NCI-H1694 (cell line): ENCODE measurements at places on chromosomes 5 and 9.
A peak's percentile ranks its signal among the peaks of the same experiment; 100 is the strongest.

- DNase-seq = no peak
Observed at GRCh38 chr5:97355775-97356174, 172.7 kb upstream of the RIOK2 start.

DNA sequence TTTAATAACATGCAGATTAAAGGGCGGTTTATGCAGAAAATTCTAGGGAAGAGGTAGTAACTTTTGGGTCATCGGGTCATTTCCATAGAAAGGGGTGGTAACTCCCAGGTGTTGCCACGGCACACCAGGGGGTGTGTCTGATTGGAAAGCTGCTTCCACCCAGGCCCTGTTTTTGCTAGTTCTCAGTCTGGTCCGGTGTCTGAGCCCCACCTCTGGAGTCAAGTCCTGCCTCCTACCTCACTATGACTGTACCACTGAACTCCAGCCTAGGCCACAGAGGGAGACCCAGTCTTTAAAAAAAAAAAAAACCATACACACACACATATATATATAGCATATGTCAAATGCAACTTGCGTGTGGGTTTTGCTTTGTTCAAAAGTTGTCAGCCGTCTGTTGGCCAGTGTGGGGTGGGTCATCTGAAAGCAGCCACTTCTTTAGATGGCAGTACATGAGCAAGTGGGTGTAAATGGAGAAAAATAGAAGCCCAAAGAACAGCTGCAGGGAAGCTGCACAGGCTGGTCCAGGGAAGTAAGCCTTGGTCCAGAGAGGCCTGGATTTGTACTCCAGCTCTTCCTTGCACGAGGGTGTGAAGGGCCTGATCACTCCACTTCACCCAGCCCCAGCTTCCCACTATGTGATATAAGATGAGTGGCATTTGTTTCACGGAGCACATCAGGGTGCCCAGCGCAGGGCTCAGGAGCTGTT lies 110.7 kb upstream of the SPRY4 start:
- DNase-seq = no peak

GRCh38 chr5:175479125-175479881 lies 943 bp downstream of the SFXN1 start:
- no peak for DNase-seq

GRCh38 chr9:81162361-81162760 lies 527.0 kb downstream of the TLE1 start:
- no peak for DNase-seq

DNA sequence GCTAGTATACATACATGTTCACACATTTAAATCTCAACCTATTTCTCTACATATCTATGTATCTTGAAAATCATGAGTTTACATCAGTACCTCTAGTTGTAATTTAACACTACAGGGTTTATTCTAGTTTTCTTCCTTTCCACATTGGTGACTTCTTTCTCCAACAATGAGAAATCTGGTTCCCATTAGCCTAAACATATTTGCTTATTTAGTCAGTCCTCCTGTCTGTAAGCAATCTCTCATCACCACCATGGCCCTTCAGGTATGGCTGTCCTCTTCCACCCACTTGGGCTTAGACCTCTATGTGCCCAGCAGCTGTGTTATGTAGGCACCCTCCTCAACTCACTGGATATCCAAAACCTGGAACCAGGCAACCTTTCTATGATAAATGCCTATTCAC lies 8.0 kb upstream of the SPATA31D1 start:
- no peak for DNase-seq

DNA sequence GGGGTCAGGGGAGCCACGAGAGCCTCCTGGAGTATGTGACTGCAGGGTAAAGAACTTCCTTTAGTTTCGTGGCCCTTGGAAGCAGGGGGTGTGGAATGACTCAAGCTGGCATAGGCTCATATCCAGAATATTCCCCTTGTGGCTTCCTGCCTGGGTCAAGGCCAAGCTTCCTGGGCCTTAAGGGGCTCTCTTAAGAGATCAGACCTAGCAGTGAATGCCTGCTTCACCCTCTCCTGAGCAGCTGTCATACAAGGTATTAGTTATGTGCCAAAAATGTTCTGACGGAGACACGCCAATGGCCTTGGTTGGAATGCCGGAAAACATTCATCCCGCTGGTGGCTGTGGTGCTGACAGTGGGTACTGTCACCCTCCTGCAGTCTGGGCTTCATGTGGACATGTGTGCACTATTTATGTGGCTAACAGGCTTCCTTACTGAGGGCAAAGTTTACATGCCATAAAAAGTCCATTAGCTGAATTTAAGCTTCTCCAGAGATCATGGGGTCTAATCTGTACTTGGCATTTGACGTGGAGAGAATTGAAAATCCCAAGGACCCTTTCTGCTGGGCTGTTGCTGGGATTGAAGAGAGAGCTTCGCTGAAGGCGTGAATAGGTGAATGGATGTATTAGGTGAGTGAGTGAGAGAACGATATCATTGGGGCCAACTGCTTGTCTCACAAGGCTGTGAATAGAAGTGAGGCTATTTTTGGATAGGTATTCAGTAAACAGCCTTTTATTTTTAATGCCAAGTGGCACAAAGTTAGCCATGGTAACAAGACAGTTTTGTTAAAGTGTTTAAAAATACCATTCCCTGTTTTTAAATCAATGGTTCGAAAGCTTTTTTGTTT lies 156.8 kb downstream of the MACROH2A1 start:
- DNase-seq = no peak

DNA sequence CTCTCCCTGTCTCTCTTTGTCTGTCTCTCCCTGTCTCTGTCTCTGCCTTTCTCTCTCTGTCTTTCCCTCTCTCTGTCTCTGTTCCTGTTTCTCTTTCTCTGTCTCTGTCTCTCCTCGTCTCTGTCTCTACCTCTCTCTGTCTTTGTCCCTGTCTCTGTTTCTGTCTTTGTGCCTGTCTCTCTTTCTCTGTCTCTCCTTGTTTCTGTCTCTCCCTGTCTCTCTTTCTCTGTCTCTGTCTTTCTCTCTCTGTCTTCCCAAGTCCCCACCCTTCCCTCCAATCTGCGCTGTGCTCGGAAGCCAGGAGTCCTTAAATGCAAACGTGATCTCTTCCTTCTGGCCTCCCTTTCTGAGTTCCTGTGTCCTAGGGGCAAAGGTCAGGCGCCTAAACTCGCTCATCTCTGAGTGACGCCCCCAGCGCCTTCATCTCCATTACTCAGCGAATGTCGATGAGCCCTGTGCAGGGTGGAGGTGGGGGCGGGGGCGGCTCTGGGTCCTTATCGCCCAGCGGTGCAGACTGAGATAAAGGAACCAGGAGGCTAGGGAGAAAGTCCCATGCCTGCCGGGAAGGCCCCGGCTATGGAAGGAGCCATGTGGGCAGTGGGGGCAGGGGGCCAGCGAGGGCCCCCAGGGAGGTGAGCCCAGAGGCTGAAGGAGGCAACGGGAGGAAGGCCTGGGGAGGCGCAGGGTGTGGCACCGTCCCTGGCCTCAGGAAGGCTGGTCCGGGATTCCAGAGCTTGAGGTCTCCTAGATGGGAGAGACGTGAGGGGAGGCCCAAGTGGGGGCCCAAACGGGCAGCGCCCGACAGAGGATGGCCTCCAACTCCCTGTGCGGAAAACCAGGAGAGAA lies 1.5 kb upstream of the SLC6A19 start:
- no peak for DNase-seq

DNA sequence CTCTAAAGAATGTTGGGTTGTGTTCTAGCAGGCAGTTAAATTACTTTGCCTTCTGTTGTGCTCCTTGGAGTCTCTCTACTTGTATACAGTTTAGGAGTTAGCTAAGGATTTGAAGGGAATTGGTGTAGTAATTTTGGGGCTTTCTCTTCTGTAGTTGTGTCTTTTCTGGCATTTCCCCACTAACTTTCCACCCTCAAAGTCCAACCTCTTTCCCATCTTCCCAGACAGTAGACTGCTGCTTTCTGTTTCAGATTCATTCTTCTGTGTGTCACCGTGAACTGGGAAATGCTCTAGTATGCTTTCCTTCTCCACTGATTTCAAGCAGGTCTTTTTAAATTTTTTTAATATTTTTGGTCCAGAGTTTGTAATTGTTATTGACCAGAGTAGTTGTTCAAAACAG lies 4.5 kb upstream of the ANGPTL2 start:
- DNase-seq = no peak

DNA sequence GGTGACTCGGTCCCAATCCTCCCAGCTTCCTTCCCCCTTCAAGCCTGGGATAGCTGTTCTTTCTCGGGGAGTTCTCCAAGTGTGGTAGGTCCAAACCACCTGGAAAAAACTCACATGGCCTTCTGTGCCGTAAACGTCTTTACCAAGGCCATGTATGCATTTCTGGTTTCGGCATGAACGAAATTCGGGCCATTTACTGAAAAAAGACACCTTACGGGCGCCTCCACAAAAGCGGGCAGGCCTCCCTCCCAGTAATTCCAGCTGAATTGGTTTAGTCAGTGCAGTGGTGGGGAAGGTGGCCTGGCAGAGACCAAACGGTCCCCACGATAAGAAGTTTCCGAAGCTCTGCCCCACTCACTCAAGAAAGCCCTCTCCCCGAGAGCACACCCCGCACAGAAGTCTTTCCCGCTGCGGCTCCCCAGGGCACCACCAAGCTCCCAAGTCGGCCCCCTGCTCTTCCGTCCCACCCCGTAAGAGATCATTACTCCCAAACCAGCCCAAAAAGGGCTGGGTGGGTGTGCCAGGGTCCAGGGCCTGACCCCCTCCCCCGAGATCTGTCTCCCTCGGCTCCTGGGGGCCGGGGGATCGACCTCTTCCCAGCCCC lies 86.3 kb upstream of the MELK start:
- no peak for DNase-seq

DNA sequence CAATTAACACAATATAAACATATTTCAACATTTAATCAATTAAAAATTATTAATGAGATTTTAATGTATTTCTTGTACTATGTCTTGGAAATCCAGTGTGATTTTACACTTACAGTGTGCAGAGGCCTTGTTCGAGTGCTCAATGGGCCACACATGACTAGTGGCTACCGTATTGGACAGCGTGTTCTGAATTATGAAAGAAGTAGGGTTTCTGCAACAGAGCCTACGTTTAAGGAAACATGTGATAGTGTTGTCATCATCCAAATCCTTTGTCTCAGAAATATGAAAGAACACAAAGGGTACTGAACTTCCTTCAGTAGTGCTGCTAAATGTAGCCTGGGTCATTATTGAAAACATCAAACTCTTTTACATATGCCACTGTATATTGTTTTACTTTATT lies 29.5 kb downstream of the NPR3 start:
- DNase-seq = no peak

- DNase-seq = no peak
Observed at GRCh38 chr5:88702332-88702731, 180.7 kb downstream of the MEF2C start.

- DNase-seq = no peak
Observed at GRCh38 chr5:100777680-100778300, 125.3 kb downstream of the ST8SIA4 start.

GRCh38 chr5:14050821-14051220 lies 92.3 kb upstream of the TRIO start:
- DNase-seq = no peak

DNA sequence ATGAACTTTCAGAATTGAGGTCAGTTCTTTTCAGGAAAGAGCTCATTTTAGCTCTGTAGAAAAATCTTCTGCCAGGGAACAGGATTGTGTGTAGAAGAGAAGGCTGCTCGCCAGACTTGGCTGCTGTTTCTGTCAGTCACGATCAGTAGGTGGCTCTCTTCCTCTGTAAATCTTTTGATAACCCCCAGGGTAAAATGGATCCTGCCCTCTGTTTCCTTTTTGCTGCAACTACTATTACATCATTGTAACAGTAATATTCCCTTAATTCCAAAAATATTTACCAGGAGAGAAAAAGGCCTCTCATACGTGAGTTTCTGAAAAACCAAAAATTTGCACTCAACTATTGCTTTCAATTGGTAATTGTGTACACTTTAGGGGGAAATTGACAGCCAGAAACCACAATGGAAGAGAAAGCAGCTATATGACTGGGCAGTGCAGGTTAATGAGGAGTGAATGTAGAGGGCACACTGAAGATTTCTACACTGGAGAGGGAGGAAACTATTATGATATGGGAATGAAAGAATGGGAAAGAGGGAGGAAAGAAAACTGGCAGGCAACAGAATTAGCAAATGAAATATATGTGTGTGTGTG lies 12.3 kb downstream of the IFNA21 start:
- DNase-seq = peak; percentile 2

GRCh38 chr9:125608489-125609224 lies 98.4 kb downstream of the MAPKAP1 start:
- no peak for DNase-seq

DNA sequence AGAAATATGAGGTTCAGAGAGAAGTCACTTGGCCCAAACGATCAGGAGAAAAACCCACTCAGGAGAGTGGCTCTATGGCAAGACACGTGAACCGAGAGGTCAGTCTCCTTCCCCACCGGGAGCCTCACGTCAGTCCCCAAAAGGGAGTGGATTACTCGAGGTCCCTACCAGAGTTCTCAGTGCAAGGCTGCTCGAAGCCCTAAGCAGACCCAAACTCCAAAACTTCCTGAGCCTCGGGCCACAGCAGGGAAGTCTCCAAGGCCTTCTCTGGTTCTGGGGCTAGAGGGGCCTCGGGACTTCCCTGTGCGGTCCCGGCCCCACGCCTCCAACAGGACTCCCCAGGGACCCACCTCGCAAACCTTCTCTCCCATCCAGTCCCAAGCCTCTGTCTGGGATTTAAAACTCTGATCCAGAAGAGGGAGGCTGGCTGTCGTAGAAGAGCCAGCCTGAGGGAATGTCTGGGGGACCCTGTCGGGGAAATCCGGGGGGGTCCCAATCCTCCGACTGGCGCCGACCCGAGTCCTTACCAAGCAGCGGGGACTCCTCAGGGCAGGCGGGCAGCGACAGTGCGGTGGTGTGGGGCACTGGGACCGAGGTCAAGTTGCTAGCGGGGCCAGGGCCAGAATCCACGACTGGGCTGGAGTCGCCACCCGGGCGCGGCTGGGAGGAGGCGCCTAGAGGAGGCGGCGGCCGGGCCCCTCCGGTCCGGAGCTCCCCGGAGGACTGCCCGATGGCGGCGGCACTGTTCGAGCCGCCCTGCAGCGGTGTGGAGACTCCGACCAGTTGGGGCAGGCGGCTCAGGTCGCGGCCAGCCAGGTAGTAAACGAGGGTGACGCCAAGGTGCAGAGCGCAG lies 679 bp downstream of the B4GALT1 start:
- no peak for DNase-seq

DNA sequence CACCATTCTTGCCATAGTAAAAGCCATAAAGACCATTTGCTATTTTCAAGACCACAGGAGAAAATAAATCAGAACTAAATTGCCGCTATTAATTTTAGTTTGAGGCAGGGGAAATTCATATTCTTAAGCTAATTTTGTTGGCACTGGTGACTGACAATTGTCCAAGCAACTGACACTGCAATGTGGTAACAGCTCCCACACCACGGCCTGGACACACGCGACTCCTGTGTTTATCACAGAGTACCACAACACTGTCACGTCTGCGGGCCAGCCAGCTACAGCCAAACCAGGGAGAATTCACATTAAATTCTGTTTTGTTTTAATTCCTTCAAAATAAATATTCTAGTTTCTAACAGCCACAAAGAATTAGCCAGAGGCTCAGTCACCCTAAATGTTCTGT lies 481.9 kb downstream of the CTNND2 start:
- no peak for DNase-seq

GRCh38 chr9:69246629-69247028 lies 72.6 kb downstream of the TJP2 start:
- DNase-seq = no peak

DNA sequence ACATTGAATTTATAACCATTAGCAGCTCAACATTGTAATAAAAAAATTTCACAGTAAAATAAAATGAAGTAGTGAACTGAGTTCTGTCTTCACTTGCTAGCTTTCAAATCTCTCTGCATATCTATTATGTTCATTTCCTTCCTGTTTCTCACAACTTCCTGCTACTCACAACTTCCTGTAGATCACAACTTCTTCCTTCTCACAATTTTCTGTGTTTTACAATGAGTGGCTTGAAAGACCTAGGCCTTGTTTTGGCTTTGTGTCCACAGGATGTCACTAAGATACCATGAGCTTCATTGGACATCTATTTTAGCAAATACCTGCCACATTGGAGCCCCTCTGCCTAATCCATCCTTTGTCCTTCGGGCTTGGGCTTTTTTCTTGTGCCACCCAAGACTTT lies 480.3 kb upstream of the ADAMTS16 start:
- no peak for DNase-seq
